ENCODE measurements at places on chromosomes 2 and 18.

- DNase-seq = no peak
Measured at GRCh38 chr2:6813573-6813972, 52.1 kb downstream of the CMPK2 start.

DNA sequence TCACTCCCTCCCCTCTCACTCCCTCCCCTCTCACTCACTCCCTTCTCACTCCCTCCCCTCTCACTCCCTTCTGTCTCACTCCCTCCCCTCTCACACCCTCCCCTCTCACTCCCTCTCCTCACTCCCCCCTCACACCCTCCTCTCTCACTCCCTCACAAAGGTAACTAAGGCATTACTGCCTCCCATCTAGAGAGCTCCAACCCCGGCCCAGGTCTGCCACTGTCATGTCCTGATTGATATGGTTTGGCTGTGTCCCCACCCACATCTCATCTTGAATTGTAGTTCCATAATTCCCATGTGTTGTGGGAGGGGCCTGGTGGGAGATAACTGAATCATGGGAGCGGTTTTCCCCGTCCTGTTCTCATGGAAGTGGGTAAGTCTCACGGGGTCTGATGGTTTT lies 359.9 kb upstream of the MYT1L start:
- DNase-seq = no peak

- DNase-seq = peak; percentile 29
Measured at GRCh38 chr2:233075966-233076339, 15.8 kb downstream of the INPP5D start.

DNA sequence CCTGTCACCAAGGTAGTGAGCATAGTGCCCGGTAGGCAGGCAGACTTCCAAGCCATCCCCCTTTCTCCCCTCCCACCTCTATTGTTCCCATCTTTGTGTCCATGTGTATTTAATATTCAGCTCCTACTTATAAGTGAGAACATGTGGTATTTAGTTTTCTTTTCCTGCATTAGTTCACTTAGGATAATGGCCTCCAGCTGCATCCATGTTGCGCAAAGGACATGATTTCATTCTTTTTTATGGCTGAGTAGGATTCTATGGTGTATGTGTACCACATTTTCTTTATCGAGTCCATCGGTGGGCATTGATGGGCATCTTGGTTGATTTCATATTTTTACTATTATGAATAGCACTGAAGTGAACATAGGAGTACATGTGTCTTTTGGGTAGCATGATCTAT lies 35.3 kb downstream of the MMADHC start:
- DNase-seq = no peak

DNA sequence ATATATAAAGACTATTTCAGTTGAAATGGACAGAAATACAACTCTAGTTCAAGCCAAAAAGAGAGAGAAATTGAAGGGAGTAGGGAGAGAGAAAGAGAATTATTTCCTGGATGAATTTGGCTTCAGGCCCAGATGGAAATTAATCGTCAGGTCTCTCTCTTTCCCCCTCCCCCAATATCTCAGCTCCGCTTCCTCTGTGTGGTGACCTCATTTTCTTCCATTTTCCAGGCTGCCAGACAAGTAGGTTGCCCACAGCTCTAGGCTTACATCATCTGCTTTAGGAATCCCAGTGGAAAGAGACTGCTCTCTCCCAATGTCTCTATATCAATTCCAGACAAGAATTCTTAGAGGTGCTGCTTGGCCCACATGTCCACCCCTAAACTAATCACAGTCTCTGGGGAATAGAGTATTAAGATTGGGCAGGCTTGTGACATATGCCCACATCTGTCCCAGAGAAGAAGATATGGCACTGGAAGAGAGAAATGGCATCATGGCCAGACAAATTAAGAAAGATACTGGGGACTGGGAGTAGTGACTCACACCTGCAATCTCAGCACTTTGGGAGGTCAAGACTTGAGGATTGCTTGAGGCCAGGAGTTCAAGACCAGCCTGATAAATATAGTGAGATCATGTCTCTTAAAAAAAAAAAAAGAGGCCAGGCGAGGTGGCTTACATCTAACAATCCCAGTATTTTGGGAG lies 37.2 kb upstream of the CFAP36 start:
- no peak for DNase-seq

GRCh38 chr2:27809761-27810241 lies 38.3 kb downstream of the MRPL33 start:
- DNase-seq = no peak

DNA sequence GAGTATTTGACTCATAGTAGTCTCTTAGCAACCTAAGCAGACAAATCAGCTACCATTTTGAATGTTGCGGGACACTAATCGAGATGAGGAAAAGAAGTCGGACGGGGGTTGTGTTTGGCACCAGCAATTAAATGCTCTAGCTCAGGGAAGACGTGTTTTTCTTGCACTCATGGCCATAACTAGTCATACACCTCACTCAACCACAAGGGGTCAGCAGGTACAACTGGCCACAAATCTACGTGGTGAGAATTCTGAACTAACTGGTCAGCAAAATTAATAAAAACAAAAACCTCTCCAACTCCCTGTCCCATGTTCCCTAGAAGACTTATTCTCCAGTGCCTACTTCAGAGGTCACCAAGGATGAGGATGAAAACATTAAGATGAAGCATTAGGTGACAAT lies 1467.8 kb downstream of the DPP10 start:
- DNase-seq = no peak

DNA sequence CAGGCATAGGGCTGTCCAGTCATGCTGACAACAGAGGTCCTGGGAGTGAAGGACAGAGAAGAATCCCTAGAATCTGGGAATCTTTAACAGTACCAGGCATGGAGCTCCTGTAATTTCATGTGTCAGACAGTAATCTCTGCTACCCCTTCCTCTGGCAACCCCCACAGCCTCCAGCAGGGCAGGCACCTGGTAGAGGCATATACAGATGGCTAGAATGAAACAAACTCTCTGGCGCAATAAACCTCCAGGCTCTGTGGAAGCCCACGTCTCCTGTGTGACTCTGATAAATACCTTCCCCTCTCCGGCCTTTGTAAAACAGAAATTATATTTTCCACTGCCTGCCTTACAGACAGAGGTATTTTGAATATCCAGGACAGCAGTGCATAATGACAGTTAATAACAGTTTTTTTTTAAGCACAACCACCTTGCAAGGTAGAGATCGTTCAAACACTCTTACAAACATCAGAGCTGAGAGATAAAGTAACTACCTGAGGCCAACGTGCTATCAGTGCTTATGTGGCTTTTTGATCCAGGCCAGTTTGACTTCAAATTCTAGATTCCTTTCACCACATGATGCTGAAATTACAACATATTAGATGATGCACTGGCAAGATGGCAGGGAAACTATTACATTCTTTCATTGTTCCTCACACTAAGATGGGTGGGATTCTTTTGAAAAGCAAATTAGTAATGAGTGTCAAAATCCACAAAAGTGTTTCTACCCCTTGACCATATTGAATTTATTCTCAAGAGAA lies 47.7 kb upstream of the TMEM247 start:
- no peak for DNase-seq
